ENCODE measurements at places on chromosomes 7 and 10.

DNA sequence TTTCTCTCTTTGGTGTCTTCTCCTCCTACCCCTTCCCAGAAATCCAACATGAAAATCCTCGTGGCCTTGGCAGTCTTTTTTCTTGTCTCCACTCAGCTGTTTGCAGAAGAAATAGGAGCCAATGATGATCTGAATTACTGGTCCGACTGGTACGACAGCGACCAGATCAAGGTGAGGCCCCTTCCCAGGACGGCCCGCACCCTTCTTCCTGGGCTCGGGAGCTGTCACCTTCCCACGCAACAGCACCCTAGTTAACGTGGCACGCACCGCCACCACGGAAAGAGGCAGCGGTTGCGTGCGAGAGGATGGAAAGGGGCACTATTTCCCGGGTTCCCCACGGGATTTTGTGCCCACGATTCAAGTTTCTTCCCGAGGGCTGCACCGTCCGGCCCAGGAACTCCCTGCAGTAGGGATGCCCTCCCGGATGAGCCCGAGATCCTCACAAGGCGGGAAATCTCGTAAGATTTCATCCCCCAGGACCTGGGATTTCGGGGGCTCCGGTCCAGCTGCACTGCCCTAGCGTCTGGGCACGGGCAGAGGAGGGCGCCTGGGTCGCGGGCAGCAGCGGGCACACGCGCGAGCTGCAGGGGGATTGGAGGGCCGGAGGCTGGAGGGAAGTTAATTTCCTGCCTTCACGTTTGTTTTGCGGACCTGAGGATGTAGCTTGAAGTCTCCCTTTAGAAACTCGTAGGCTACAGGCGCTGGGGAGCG, 834 bp downstream of the TAC1 start:
- DNase-seq: no peak

GRCh38 chr7:140375892-140376730, 22.2 kb downstream of the SLC37A3 start:
- no peak for DNase-seq

DNA sequence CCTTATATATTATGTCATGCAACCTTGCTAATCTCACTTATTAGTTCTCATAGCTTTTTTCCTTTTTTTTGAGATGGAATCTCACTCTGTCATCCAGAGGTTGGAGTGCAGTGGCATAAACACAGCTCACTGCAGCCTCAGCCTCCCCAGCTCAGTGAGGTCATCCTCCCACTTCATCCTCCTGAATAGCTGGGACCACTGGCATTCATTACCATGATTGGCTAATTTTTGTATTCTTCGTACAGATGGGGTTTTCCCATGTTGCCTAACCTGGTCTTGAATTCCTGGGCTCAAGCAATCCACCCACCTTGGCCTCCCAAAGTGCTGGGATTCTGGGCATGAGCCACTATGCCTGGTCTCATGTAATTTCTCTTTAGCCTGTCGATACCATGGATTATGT, 89.1 kb upstream of the TRIM24 start:
- DNase-seq: no peak

GRCh38 chr7:135789956-135790355, 41.3 kb upstream of the FAM180A start:
- no peak for DNase-seq

GRCh38 chr7:64884085-64884912, 18.8 kb upstream of the ZNF273 start:
- no peak for DNase-seq

DNA sequence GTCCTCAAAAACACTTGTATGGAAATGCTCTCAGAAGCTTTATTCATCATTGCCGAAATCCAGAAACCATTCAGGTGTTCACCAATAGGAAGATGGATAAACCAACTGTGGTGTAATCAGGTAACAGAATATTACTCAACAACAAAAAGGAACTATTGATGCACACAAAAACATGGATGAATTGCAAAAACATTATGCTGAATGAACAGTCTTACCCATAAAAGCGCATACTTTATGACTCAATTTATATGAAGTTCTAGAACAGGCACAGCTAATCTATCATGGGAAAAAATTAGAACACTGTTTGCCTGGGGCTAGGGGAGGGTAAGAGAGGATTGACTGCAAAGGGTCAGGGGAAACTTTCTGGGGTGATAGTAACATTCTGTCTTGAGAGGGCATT, 26.9 kb upstream of the GSAP start:
- no peak for DNase-seq

GRCh38 chr10:30013757-30014156, 45.6 kb downstream of the JCAD start:
- no peak for DNase-seq

- DNase-seq: no peak
These were observed 111.0 kb downstream of the LRRTM3 start for GRCh38 chr10:67036808-67037207.

DNA sequence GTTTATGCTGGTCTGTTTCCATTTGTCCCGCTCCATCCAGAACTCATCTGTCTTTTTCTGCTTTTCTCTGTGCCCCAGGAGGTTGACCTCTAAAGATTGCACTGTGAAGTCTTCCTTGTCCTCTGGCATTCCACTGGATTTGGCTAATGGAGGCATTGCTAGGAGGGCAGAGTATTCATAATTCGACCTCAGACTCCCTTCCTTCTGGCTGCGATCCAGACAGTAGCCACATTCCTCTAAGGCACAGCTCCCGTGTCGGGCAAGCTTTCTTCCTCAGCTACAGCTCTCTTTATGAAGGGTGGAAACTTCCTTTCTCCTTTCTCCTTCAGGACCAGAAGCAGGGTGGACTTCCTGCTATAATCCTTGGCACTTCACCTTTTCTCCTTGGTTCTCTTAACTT, 175.9 kb downstream of the BAMBI start:
- no peak for DNase-seq

DNA sequence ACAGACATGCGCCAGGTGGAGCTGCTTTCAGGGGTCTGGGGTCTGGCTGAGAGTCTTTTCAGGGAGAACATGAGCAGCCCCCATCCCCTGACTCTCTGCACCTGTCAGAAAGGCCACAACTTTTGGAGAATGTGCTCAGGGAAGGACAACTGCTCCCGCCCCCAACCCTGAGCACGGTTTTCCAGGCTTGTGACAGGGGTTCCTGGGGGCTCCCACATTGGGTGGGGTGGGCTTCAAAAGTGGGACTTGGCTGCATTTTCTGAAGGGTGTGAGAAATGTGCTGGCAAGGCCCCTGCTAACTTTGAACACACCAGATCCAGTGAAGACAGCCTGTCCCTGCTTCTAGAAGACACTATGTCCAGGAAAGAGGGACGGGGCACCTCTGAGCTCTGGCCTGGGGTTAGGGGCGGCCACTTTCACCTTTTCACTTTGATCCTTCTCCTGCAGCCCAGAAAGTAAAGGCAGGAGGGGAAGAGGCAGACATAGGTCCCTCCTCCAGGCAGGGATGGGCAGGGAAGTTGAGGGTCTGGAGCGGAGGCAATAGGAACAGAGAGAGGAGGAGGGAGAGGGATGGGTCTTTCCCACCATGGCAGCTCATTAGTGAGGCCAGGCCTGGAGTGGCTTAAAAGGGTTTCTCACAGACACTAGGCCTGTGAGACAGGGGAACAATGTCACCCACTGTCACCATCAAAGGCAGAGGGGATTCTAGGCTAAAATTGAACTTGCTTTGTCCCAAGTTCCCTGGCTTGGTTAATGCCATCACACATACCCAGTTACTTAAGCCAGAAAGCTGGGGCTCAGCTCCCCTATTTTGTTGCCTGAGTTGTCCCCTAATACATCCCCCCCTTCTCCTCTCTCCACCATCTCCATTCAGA, 1.5 kb downstream of the KCP start:
- no peak for DNase-seq

DNA sequence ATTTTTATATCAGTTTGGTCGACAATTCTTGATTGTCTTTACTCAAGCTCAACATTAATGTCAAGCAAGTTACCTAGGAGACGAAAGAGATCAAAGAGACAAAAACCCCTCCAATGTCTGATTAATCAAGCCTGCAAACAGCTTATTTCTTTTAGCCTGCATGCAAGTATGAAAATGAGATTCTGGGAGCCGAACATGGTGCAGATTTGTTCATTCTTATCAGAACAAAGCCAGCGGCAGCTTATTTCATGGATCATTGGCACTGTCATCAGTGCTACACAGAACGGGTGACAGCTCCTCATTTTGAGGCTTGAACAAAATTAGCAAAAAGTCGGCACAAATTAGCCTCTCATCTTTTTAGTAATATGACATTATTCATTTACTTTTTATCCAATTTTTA, 26.5 kb downstream of the FAM204A start:
- no peak for DNase-seq

- DNase-seq: no peak
These were observed 28.8 kb upstream of the INPP5A start for GRCh38 chr10:132508581-132509443.

GRCh38 chr7:2527505-2528467, 8.2 kb downstream of the LFNG start:
- DNase-seq: peak; percentile 60

DNA sequence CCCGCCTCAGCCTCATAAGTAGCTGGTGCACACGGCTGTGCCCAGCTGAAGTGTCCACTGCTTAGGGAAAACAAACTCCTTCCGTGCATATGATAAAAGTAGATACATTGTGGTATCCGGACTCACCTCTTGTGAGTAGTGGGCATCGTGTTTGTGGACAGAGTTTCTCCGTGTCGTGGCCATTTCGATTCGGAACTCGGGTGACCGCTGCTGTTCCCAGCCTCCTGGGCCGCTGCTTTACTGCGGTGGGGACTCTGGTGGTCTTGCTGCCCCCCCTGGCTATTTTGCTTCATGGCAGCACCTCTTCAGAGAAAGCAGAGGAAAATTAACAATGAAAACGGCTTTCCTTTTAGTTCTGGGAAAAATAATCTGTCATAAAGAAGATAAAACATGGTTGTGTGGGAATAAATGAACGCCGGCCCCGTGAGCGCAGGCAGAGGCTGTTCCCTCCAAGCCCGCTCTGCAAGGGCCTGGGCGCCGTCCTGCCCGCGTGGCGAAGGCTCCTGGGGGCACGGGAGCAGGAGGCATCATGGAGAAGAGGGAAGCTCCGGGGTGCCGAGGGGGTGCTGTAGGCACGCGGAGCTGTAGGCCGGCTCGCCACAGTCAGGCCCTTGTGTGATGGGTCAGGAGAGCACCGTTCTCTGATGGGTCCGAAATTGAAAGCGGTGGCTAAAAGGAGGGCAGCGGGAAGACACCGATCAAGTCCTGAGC, 107.4 kb downstream of the ACTR3B start:
- no peak for DNase-seq

- no peak for DNase-seq
These were observed 357.1 kb downstream of the PCLO start for GRCh38 chr7:82805527-82805960.

GRCh38 chr7:41809529-41809939, 106.6 kb upstream of the INHBA start:
- DNase-seq: no peak

- DNase-seq: no peak
These were observed 238.6 kb upstream of the LRRN3 start for GRCh38 chr7:110852156-110852940.

DNA sequence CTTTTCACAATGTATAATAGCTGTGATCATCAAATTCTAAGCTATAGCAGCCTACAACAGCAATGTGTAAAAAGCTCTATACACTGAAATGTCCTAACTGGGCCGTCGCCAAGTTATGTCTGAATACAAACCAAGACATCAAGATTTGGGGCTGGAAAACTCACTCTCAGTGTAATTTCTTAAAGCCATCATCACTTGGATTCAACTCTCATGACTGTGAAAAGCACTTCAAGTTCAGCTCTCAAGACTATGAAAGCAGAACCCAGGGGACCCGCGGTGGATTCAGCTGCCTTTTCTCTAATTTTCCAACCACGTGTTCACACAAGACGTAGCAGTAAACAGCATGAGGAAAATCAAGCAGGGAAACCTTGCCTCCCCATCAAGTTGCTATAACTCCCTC, 15.8 kb upstream of the ZNRF2 start:
- no peak for DNase-seq

GRCh38 chr7:47588704-47589225, 6.9 kb upstream of the TNS3 start:
- DNase-seq: no peak

- no peak for DNase-seq
These were observed 50.9 kb downstream of the GLI3 start for GRCh38 chr7:42186151-42186550.

DNA sequence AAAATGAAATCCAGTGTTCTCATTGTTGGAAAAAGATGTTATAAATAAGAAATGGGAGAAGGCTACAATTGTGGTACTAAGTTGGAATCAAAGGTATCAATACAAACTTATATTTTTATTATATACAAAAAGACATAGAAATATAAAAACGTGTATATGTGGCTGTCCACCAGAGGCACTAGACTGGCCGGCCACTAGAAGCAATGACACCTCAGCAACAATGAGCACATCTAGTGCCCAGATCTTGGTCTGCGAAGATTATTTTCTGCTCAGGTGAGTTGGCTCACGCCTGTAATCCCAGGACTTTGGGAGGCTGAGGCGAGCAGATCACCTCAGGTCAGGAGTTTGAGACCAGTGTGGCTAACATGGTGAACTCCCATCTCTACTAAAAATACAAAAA, 21.6 kb downstream of the IDE start:
- DNase-seq: no peak

DNA sequence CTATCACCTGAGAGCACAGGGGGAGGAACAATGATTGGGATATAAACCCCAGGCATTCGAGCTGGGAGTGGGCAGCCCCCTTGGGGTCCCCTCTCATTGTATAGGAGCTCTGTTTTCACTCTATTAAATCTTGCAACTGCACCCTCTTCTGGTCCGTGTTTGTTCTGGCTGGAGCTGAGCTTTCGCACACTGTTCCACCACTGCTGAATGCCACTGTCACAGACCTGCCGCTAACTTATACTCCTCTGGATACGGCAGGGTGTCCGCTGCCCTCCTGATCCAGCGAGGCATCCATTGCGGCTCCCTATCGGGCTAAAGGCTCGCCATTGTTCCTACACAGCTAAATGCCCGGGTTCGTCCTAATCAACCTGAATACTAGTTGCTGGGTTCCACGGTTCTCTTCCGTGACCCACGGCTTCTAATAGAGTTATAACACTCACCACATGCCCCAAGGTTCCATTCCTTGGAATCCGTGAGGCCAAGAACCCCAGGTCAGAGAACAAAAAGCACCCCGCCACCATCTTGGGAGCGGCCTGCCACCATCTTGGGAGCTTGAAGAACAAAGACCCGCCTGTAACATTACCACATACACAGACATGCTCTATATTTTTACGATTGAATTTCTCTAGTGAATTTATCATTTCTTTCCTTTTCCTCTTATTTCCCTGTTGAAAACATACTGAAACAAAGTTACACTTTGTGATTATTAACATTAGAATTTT, 9.0 kb downstream of the ZWINT start:
- no peak for DNase-seq

GRCh38 chr7:147547252-147547897, 1043.2 kb upstream of the C7orf33 start:
- no peak for DNase-seq

DNA sequence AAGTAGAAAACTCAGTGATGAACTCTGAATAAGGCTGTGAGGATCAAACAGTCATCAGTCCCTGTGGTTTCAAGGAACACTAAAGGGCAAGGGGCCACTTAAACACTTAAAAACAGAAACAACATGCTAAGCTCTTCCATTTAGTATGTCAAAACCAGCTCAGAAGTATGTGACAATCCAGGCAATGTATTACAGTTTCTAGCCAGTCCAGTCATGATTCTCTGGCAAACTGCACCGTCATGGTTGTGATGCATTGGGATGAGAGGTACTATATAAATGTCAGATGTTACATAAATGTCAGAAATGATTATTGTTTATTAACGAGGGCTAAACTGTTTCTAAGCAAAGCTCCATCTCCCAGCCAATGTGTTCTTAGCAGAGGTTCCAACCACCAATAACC, 4.7 kb upstream of the CREB5 start:
- DNase-seq: no peak

Measured in stimulated activated CD8-positive, alpha-beta memory T cell treated with anti-CD3 and anti-CD28 coated beads, Interleukin-7, amount 100 ng/mL, for 4 hours (primary cell).